Lower leg skin (tissue), 4 donors: ENCODE measurements at places on chromosomes 2 and 18. TPM values are rescaled to one million over a fixed set of nuclear protein-coding genes. Genes with fewer than 3 reads are reported as not detected.

CLHC1 gene
- total RNA-seq: 5.3 TPM

CHRNG gene
- not detected for total RNA-seq

MARCHF4 gene
- total RNA-seq: not detected

TMEM150A gene
- total RNA-seq: 11.7 TPM

CD28 gene
- total RNA-seq: 0.34 TPM

HEATR5B gene
- total RNA-seq: 29.9 TPM

RAB17 gene
- total RNA-seq: 2.0 TPM

RALB gene
- total RNA-seq: 38.1 TPM

FOSL2 gene
- total RNA-seq: 423 TPM

SNRNP200 gene
- 88.3 TPM for total RNA-seq

GREB1 gene
- total RNA-seq: 12.2 TPM

DTNB gene
- total RNA-seq: 14.4 TPM

SULT1C3 gene
- total RNA-seq: not detected

WDR33 gene
- total RNA-seq: 31.6 TPM

EFEMP1 gene
- 91.0 TPM for total RNA-seq

BCL2L11 gene
- 5.4 TPM for total RNA-seq

CPLX4 gene
- not detected for total RNA-seq

CD8B gene
- total RNA-seq: 0.76 TPM

FAM110C gene
- total RNA-seq: 25.6 TPM

CYTIP gene
- total RNA-seq: 8.3 TPM

SULT1C4 gene
- 0.79 TPM for total RNA-seq

LPIN2 gene
- 5.9 TPM for total RNA-seq

NTSR2 gene
- not detected for total RNA-seq

ADGRF3 gene
- 0.05 TPM for total RNA-seq

TBR1 gene
- not detected for total RNA-seq

FEV gene
- not detected for total RNA-seq

IL1RL2 gene
- 12.7 TPM for total RNA-seq

ZNF804A gene
- 0.10 TPM for total RNA-seq

HRH4 gene
- total RNA-seq: not detected

LAMA1 gene
- total RNA-seq: 0.91 TPM

WDR43 gene
- 44.4 TPM for total RNA-seq

ERBB4 gene
- 0.69 TPM for total RNA-seq

MOCOS gene
- total RNA-seq: 1.1 TPM

C18orf54 gene
- 0.89 TPM for total RNA-seq

SALL3 gene
- 0.16 TPM for total RNA-seq
